ENCODE measurements at places on chromosomes 3 and 15. TPM values are rescaled to one million over a fixed set of nuclear protein-coding genes. Genes with fewer than 3 reads are reported as not detected.
A peak's percentile ranks its signal among the peaks of the same experiment; 100 is the strongest.

The DYNLT2B gene
- total RNA-seq = 5.7 TPM

DNA sequence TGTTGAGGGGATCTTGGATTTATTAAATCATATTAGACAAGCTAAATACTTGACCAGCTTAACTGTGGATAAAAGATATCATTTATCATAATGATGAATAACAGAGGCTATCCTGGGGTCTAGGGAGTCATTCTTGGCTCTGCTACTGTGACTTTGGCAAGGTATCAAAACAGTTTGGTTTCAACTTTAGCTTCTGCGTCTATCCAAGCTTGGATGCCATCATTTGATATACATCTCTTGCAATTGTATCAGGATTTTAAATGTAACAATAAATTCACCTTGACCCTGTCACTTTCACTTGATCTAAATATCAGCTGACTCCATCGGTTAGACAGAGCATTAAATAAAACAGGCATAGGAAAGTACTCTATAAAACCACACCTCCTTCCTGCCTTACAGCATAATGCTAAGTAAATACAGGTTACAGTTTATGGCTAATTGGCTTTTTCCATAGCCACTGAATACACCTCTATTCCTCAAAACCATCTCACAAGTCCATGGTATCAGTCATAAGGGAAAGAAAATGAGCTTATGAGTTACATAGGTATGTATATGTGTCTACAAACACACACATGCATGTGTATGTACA, 262.9 kb downstream of the CTNNB1 start:
- DNase-seq = no peak

DNA sequence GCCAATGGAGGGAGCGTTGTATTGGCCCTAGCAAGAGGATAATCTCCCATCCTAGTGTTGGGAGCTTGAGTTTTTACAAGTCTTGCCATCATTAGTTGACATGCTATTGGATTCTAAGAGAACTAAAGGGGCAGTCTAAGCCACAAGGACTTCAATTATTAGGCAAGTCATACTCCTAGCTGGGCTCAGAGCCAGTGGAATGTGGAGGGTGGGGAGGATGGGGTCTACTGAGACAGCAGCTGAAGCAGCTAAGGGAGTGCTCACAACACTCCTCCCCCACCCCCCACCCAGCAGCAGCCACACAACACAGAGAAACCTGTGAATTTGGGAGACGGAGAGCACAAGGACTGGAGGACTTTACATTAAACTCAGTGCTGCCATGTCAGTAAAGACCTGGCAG, 27.9 kb downstream of the FRG2C start:
- no peak for DNase-seq

The TXNRD3 gene
- 13.6 TPM for total RNA-seq

- DNase-seq = no peak
Measured at GRCh38 chr3:141346418-141346817, 21.9 kb upstream of the ZBTB38 start.

The KLHL40 gene
- total RNA-seq = 13.4 TPM

The CP gene
- 1.1 TPM for total RNA-seq

DNA sequence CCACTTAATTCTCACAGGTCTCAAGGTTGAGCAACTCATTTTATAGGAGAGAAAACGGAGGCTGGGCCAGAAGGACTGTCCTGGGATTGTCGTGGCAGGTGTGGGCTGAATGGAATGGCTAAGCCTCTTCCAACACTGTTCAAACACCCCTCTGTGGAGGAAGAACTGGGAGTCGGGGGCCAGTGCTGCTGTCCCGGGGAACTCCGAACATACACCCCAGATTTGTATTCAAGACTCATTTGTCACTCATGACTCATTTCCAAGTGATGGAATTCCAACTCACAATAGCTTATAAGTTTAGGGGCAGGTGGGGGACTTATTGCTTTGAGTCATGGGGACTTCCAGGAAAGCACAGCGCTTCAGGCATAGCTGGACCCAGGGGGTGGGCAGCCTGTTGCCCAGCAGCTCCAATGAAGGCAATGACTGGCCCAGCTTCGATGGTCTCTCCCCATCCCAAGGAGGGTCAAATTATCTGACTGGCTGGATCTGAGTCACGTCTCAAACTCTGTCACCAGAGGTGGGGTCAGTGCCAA, 72.5 kb downstream of the TM2D3 start:
- DNase-seq = no peak

The OR5K4 gene
- not detected for total RNA-seq

DNA sequence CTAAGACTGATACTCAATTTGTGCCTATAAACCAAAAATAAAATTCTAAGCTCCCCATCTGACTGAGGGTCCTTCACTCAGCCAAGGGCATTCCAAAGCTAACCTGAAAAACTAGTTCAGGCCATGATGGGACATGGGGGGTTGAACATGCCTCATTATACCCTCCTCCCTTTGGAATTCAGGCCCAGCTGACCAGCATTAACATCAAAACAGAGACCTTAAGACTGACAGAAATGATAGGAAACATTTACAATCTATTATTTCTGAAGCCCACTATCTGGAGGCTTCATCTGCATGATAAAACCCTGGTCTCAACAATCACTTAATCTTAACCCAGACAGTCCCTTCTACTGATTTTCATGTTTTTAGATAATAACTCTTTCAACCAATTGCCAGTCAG, 140.4 kb downstream of the ANO10 start:
- DNase-seq = no peak

DNA sequence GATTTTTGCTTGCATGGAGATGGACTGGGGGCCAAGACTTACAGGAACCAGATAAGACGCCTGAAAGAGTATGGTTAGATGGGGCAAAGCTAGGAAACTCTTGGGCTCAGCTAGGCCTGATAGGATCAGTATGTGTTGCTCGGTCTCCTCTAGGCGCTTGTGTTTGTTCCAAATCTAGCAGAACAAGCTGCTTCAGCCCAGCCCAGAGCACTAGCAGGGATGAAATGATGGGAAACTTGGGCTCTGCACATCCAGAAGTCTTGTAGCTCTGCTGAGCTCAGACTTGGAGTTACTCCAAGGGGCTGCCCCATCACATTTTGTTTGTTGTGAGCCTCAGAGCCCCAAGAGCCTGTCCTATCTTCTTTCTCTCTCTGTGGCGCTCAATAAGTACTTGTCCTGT, 34.7 kb downstream of the FOXL2 start:
- DNase-seq = no peak

- DNase-seq = peak; percentile 15
Measured at GRCh38 chr15:89101302-89102193, 13.3 kb downstream of the ABHD2 start.

DNA sequence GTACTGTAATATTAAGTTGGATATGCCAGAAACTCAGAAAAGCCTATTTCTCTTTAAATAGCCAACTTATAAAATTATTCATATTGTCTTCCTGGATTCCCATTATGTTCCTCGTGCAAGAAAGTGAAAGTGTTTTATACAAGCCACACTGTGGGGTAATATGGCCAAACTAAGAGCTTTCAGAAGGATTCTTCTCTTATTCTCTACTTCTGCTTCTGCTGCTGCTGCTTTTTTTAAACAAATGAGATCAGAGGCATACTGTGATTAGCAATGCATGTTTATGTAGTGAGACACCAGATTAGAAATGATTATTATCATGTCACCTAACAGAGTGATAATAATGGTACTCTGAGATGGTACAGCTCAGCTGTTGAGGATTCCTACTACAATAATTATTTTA, 1026.5 kb upstream of the CFAP20DC start:
- DNase-seq = no peak

- peak; percentile 59 for DNase-seq
Measured at GRCh38 chr3:16807391-16807790, 77.4 kb upstream of the PLCL2 start.

DNA sequence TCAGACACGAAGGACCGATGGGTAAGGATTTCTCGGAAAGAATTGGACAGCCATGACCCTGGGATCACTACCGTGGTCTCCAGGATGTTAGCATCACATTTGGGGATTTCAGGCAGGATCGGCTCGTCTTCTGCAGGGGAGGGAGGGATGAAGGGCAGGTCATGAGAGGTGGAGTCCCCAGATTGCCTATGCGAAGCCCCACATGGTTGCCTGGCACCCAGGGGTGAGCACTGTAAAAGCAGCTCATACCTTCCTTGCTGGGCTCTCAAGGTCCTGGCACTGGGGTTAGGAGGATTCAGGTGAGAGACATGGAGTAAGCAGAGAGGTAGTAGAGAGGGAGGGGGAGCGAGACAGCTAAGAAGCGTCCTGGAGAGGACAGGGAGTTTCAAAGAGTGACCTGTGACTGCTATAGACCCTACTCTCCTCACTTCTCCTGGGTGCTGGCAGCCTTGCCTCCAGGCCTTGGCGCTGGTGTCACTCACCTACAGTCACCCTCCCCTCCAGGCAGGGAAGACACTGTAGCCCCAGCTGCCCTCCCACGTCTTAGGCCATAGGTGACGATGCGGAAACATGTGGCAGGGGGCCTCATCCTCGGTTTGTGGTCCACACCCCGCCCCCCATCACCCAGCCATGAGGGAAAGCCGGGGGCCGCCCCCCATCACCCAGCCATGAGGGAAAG, 15.0 kb upstream of the EHD4 start:
- no peak for DNase-seq

The APH1B gene
- total RNA-seq = 13.3 TPM

The PPP1R14D gene
- total RNA-seq = not detected

DNA sequence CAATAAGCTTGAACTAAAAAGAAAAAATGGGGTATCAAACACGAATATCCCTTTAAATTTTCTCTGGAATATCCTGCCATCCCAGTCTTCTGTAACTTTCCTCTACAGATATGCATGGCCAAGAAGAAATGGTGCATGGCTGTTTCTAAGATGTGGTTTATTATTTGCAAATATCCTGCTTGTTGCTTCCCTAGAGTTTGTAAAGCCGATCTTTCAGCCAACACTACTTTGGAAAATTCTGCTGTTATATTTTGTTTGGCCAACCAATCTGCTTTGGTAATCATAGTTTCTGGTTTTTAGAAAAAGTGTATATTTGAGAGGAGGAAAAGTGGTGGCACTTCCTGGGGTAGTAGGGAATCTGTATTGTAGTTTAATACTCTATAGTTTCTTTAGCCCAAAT, 13.9 kb downstream of the PHLDB2 start:
- no peak for DNase-seq

DNA sequence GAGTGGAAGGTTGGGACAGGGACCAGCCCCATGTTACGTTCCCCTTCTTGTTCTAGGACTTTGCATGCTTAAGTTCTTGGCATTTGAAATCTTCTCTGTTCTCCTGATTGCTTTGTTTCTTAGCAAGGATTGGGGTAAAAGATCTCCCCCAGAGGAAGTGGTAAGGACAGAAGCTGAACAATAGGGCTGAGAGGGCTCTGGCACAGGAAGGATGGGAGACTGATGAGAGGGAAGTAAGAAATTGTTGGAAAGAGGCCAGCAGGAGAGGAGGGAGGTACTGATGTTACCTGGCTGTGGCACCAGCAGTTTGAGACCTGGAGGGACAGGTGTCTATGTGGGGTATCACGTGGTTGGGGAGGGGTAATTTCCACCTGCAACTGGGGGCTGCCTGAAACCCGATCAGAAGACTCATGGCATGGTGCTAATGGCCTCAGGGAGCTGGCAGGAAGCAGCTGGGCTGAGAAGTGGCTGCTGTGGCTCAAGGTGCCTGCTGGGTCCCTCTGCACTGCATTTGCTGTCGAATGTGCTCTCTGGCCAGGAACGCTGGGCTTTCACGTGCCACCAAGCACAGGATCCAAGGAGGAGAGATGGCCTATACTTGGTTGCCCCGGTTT, 108.4 kb downstream of the LSM3 start:
- DNase-seq = no peak

The PODXL2 gene
- total RNA-seq = 8.4 TPM

DNA sequence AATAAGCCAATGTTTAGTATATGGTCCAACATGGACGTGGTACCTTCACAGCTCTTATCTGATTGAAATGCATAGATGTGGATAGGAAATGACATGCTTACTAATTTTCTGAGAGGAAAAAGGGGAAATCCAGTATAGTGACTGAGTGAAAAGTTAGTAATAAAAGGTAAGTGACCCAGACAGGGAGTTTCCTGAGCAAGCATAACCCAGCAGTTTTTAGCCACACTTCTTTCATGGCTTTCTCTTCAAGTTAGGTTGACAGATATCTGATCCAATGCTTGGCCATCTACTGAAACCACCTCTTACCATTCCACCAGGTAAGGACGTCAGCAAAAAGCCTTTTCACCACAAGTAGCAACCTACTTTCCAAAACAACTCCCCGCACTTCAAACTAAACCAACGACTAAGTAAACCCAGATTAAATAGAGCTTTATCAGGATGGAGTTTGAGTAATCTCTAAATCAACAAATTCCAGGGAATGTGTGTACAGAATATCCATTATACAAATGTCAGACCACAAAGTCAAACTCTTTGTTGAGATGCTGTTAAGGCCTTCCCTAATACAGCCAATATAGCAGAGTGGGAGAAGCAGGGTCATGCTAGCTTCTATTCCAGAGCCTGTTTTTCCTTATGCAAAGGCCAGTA, 329.7 kb downstream of the RORA start:
- no peak for DNase-seq

GRCh38 chr3:4751502-4752101, 227.6 kb upstream of the BHLHE40 start:
- DNase-seq = peak; percentile 47

- DNase-seq = no peak
Measured at GRCh38 chr15:80467311-80467714, 63.1 kb downstream of the ARNT2 start.

The TPRG1 gene
- 9.6 TPM for total RNA-seq

DNA sequence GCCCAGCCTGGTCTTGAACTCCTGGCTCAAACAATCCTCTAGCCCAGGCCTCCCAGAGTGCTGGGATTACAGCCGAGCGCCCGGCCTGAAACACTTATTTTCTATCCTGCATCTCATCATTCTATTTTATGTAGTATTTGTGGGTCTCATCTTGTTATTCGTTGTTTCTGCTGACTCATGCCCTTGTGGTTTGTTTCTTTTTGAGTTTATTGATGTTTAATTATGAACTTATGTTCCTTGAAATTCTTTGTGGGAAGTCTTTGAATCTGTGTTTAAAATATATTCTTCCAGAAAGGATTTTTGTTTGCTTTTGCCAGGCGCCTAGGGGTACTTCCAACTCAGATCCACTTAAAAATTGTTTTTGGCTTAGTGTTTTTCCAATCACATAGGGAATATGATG, 78.3 kb upstream of the C15orf39 start:
- peak; percentile 25 for DNase-seq

The PROS1 gene
- total RNA-seq = 27.0 TPM

The SYNM gene
- 22.0 TPM for total RNA-seq

DNA sequence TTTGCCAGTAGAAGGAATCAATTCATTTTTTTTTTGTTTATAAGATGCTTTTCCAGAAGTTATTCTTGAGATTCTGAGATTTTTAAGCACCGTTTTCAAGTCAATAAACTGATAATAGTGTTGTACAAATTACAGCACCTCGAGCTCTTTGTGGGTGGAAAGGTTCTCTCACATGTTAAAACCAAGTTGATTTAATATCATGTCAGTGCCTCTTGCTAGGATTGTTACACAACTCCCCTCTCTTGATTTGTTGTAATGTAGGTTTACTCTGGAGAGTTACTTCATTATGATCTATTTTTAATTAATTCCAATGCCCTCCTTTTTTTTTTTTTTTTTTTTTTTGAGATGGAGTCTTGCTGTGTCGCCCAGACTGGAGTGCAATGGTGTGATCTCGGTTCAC, 25.8 kb upstream of the UBXN7 start:
- no peak for DNase-seq

- no peak for DNase-seq
Measured at GRCh38 chr3:133089906-133090485, 51.8 kb downstream of the TMEM108 start.

Data from skin of body (tissue), 3 donors.